Endodermal cell (in vitro differentiated cells): ENCODE measurements at places on chromosomes 3 and 15.

DNA sequence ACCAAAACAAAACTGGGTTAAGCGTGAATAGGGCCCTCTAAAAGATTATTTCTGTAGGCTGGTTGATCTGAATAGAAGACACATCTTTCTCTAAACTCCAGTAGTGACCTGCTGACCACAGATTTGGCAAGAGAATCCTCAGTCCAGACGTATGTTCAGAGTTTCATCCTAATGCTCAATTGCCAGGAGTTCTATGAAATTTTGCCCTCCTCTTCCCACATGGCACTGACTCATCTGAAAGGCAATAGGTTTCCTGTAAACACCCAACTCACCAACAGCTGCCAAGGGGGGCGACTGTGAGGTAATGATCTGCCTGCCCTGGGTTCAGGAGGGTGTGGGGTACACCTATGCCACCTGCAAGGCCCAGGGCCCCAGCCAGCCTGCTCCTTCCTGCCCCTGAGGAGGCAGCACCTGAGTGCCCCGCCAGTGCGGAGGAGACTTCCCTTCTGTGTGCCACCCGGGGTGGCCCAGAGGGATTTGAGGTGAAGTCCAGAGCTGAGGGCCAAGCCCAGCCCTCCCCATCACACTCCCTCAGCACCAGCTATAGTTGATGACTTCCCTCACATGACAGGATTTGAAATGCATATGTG, 8.4 kb upstream of the PLA2G4D start:
- DNase-seq: no peak

DNA sequence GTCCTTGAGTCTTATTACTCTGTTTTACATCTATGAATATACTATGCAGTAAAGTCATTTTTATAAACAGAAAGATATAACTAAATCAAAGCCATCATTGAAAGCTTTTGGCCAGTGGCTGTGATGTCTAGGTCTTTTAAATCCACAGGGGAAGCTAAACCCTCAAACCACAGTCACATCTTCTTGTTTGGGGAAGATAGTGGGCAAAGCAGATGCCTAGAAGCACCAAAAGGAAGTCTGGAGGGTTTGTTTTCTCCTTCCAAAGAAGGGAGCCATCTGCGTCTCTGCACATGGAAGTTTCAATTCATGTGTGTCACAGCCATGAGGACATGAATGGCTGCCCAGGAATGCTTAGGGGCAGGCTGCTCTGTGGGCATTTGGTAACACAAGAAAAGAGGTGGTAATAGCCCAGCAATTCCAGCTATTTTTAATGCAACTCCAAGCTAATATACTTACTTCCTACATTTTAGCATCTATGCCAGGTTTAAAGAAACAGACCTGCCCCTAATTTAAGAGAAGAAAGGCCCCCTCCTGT, 322.2 kb downstream of the SLC9A9 start:
- no peak for DNase-seq

DNA sequence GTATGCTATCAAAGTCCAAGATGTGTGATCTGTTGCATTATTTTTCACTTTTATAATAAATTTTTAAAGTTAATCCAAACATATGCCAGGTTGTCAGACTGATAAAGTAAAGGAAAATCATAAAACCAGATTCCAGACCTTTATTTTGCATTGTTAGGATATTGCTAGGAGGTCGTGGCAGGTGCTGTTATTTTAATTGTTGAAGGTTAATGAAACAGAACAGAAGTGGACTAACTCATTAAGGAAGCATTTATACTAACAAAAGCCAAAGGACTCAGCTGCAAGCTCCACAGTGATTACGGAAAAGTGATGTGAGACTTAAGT, 63.1 kb downstream of the DCLK3 start:
- no peak for DNase-seq

- DNase-seq: no peak
These were observed 407.1 kb upstream of the CFAP20DC start for GRCh38 chr3:59456852-59457485.

GRCh38 chr3:51380601-51381332, 4.3 kb upstream of the MANF start:
- DNase-seq: no peak

DNA sequence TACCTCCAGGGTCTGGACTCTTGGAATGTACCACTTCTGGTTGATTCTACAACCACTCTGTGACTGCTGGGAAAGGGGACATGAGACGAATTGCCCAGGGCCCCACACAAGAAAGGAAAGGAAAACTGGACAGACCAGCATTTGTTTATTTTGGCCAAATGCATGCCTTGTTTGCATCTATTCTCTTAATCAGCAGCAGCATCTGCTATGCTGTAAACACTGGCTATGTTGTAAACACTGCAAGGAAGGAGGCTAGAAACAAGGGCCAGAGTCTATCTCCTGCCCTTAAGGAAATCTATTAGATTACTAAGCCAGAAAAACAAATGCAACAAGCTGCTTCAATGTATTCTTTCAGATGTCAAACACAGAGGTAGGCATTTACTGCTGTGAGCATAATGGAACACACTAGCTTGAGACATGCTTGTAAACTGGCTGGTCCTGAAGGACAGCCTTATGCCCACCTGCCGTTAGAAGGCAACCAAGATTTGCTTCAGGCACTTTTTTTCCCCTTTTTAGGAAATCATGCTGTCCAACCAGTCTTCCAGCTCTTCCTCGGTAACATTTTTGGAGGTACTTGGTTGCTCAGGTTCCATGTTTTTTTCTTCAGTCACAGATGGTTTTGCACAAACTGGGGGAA, 102.1 kb upstream of the CHRM5 start:
- no peak for DNase-seq
